Breast epithelium (tissue), 4 donors: ENCODE measurements at places on chromosomes 13 and 19. TPM values are rescaled to one million over a fixed set of nuclear protein-coding genes. Genes with fewer than 3 reads are reported as not detected.

GRCh38 chr13:42398533-42398932 is 126.6 kb downstream of the AKAP11 start:
- no peak overlapping the region for H3K27ac ChIP-seq
- H3K4me3 ChIP-seq = no peak overlapping the region
- no peaks in the 10 kb centered on the region for H3K4me1 ChIP-seq
- no peaks in the 10 kb centered on the region for H3K27me3 ChIP-seq
- H3K36me3 ChIP-seq = no peaks in the 10 kb centered on the region

DNA sequence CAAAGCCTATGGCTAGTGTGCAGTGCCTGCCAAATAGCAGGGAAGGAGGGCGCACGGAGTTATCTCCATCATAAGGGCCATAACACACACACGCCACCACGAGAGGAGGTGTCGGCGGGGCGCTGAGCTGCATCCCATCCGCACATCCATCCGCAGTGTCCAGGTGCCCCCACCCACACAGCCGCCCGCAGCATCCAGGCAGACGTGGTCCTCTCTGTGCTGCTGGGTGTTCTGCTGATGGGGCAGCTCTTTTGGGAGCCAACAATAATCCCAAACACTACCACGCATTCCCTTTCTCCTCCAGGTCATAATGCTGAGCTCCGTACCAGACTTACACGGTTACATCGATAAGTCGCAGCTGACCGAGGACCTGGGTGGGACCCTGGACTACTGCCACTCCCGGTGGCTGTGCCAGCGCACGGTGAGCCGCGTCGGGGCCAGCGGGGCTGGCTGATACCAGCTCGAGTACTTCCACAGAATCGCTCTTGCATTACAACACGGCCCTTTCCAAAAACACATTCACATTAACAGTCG is 41.5 kb upstream of the F7 start:
- no peaks in the 10 kb centered on the region for H3K4me1 ChIP-seq
- H3K27ac ChIP-seq = no peak overlapping the region
- H3K4me3 ChIP-seq = no peak overlapping the region
- H3K27me3 ChIP-seq = no peaks in the 10 kb centered on the region
- H3K36me3 ChIP-seq = no peaks in the 10 kb centered on the region

GRCh38 chr13:33872005-33872351 is 54.0 kb downstream of the RFC3 start:
- no peaks in the 10 kb centered on the region for H3K36me3 ChIP-seq
- H3K4me1 ChIP-seq = no peaks in the 10 kb centered on the region
- H3K27me3 ChIP-seq = no peaks in the 10 kb centered on the region
- no peak overlapping the region for H3K27ac ChIP-seq

FCAR gene
- 0.66 TPM for total RNA-seq

GRCh38 chr19:14477418-14478112 is 2.4 kb upstream of the PTGER1 start:
- peak overlapping the region; percentile 52 for H3K27ac ChIP-seq
- peaks cover 7% of the 10 kb centered on the region for H3K4me1 ChIP-seq
- H3K4me3 ChIP-seq = no peak overlapping the region
- peaks cover 5% of the 10 kb centered on the region for H3K36me3 ChIP-seq

- H3K27ac ChIP-seq = no peak overlapping the region
- no peaks in the 10 kb centered on the region for H3K4me1 ChIP-seq
- no peak overlapping the region for H3K4me3 ChIP-seq
- H3K27me3 ChIP-seq = no peaks in the 10 kb centered on the region
- no peaks in the 10 kb centered on the region for H3K36me3 ChIP-seq
Observed at GRCh38 chr13:74246487-74246886, 112.3 kb upstream of the KLF12 start.

DNA sequence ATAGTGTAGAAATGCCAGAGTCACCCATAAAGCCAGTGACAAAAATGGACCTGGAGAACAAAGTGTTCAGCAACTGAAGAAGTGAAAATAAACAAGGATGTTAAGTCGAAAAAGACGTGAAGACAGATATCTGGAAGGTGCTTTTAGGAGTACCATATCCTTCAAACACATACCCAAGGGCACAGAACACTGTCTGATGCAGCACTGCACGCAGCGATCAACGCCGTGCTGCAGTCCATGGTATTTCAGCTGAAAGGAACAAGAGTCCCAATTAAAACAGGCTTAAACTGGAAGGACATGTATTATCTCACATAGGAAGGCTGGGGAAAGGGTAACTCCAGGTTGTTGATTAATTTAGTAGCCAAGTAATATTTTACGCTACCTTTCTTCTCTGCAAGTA is 108.2 kb downstream of the SGCG start:
- H3K4me1 ChIP-seq = no peaks in the 10 kb centered on the region
- no peak overlapping the region for H3K27ac ChIP-seq
- no peak overlapping the region for H3K4me3 ChIP-seq
- no peaks in the 10 kb centered on the region for H3K36me3 ChIP-seq
- no peak for DNase-seq

- H3K27me3 ChIP-seq = no peaks in the 10 kb centered on the region
- DNase-seq = no peak
- H3K36me3 ChIP-seq = no peaks in the 10 kb centered on the region
- H3K27ac ChIP-seq = no peak overlapping the region
- H3K4me1 ChIP-seq = no peaks in the 10 kb centered on the region
- no peak overlapping the region for H3K4me3 ChIP-seq
Observed at GRCh38 chr13:99522298-99522697, 21.0 kb downstream of the TM9SF2 start.

SYT5 gene
- total RNA-seq = not detected

THSD8 gene
- not detected for total RNA-seq

DNA sequence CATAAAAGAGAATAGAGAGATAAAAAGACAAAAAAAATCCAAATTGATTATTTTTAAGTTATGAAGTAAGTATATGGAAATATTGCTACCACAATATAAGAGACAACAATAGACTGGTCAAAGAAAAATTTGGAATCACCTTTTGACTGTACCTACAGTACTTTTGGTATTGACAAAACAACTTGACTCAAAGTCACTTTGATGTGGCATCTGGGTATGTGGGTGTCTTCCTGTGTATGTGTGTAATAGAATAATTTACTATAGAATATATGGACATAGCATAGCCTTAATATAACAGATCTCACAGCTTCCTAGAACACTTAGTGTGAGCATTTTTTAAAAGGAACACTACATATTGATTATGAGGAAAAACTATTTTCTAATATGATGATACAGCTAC is 1016.2 kb upstream of the PCDH20 start:
- H3K27ac ChIP-seq = no peak overlapping the region
- H3K36me3 ChIP-seq = no peaks in the 10 kb centered on the region
- DNase-seq = no peak
- H3K4me3 ChIP-seq = no peak overlapping the region
- no peaks in the 10 kb centered on the region for H3K4me1 ChIP-seq

GRCh38 chr13:83980331-83980730 is 98.1 kb upstream of the SLITRK1 start:
- no peaks in the 10 kb centered on the region for H3K36me3 ChIP-seq
- H3K4me3 ChIP-seq = no peak overlapping the region
- no peak for DNase-seq

DNA sequence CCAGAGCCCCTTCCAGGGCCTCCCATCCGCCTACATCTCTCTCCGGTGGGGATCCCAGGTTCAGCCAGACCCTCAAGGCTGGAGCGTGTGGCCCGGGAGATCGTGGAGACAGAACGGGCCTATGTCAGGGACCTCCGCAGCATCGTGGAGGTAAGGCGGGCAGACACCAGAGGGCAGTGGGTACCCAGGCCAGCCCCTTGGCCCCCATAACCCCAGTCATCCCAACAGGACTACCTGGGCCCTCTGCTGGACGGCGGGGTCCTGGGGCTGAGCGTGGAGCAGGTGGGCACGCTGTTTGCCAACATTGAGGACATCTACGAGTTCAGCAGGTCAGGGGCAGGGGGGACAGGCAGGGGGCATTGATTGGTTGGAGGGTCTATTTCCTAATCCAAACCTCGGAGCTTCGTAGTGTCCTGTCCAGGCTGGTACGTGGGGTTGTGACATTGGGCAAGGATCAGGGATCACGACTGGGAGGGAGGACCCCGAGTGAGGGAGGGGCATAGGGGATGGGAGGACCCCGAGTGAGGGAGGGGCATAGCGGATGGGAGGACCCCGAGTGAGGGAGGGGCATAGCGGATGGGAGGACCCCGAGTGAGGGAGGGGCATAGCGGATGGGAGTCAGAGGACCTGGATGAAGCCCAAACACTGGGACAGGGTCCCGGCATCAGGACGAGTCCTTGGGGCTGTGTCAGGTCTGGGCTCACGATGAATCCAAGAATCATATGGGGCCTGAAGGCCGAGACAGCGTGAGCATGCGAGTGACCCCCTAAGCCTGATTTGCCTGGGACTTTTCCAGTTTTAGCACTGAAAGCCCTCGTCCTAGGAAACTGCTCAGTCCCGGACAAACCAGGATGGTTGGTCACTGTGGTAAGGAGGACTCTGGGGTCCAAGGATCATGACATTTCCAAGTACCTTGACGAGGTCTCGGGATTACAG is 2.9 kb downstream of the PLEKHG2 start:
- no peak overlapping the region for H3K4me3 ChIP-seq
- no peaks in the 10 kb centered on the region for H3K4me1 ChIP-seq
- H3K27ac ChIP-seq = peak overlapping the region; percentile 25
- H3K27me3 ChIP-seq = no peaks in the 10 kb centered on the region
- no peak for DNase-seq
- H3K36me3 ChIP-seq = no peaks in the 10 kb centered on the region

GRCh38 chr19:2733930-2734588 is 5.8 kb downstream of the SLC39A3 start:
- H3K27ac ChIP-seq = no peak overlapping the region
- H3K36me3 ChIP-seq = no peaks in the 10 kb centered on the region
- no peaks in the 10 kb centered on the region for H3K27me3 ChIP-seq
- no peak overlapping the region for H3K4me3 ChIP-seq
- no peak for DNase-seq

DNA sequence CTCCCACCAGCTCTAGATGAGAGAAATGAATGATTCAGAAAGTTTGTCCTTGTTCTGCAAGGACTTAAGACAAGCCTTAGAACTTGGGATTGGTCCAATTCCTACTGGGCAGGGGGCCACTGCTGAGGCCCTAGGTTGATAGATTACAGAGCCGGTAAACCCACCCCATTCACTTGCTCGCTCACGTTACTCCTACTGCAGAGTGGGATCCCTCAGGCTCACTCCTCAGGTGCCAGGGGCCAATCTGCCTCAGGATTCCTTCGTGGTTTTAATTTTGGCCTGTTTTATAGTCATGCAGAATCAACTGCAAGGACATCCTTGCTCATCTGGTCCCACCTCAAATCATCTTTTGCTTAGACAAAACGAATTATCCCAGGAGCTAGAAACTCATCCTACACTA is 59.0 kb downstream of the SERP2 start:
- no peaks in the 10 kb centered on the region for H3K36me3 ChIP-seq
- H3K27ac ChIP-seq = peak overlapping the region; percentile 98
- no peaks in the 10 kb centered on the region for H3K27me3 ChIP-seq
- H3K4me1 ChIP-seq = no peaks in the 10 kb centered on the region

OVOL3 gene
- total RNA-seq = not detected

PRODH2 gene
- not detected for total RNA-seq

- no peak overlapping the region for H3K4me3 ChIP-seq
- no peak for DNase-seq
- H3K4me1 ChIP-seq = no peaks in the 10 kb centered on the region
- no peaks in the 10 kb centered on the region for H3K36me3 ChIP-seq
- H3K27me3 ChIP-seq = no peaks in the 10 kb centered on the region
- no peak overlapping the region for H3K27ac ChIP-seq
Observed at GRCh38 chr13:71408416-71408815, 458.6 kb downstream of the DACH1 start.

- H3K36me3 ChIP-seq = no peaks in the 10 kb centered on the region
- no peaks in the 10 kb centered on the region for H3K27me3 ChIP-seq
- no peak overlapping the region for H3K4me3 ChIP-seq
- DNase-seq = peak; percentile 95
- H3K27ac ChIP-seq = peak overlapping the region; percentile 80
Observed at GRCh38 chr13:105991622-105992277, 543.7 kb downstream of the EFNB2 start.

DNA sequence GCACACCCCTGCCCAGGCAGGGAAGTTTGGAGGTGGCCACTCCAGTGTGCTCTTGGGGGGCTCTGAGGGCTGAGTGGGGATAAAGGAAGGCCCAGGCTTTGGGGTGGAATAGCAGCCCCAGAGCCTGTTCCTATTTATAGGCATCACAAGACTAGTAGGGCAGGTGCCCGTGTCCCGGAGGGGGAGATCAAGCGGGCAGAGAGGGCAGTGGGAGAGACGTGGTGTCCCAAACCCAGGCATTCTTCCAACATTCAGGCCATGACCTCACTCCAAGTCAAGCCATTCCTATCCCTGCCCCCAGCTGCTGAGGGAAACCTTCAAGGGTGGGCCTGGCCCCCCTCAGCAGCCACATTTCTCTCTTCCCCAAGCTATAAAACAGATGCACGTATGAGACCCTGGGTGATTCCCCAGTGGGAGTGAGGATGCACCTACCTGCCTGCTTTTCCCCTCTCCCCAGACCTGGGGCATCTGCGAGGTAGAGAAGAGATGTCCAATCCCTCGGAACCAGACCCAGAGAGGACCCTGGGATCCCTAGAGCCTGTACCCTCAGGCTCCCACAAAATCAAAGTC is 3.9 kb downstream of the WIZ start:
- DNase-seq = no peak
- no peaks in the 10 kb centered on the region for H3K27me3 ChIP-seq
- no peak overlapping the region for H3K4me3 ChIP-seq
- no peak overlapping the region for H3K27ac ChIP-seq

RYR1 gene
- 3.5 TPM for total RNA-seq

CACNA1A gene
- 1.0 TPM for total RNA-seq

GRCh38 chr13:29446016-29446415 is 149.5 kb downstream of the SLC7A1 start:
- H3K4me1 ChIP-seq = no peaks in the 10 kb centered on the region
- no peaks in the 10 kb centered on the region for H3K36me3 ChIP-seq
- DNase-seq = no peak
- H3K27ac ChIP-seq = no peak overlapping the region
- no peak overlapping the region for H3K4me3 ChIP-seq

GRCh38 chr13:21550918-21551317 is 53.1 kb downstream of the MICU2 start:
- H3K36me3 ChIP-seq = no peaks in the 10 kb centered on the region
- H3K27ac ChIP-seq = no peak overlapping the region
- H3K27me3 ChIP-seq = no peaks in the 10 kb centered on the region
- no peak for DNase-seq

DNA sequence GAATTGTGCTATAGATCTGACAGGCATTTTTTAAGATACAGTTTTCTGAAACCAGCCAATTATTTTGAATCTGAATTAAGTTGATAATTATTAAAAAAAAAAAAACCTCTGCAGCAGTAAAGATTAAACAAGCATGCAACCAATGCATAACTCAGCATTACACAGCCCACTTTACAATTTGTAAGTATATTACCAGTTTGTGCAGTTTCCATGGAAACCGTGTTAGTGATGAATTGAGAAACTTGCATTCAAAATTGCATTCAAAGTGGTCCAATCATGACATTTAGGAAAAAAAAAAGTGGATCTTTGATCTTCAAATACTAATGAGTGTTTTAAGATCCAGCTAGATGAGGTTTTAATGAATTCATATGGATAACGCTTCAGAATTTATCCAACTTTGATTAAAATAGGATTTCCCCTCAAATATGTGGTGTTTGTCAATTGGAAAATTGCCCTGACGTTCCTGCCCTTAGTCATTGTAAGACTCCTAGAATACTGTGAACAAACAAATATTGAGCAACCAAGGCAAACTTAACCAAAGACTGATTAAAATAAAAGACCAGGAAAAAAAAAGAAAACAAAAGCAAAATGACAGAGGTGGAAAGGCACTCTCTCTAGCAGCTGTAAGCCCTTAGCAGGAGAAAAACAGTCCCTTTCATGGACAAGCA is 314.8 kb upstream of the MAB21L1 start:
- H3K27ac ChIP-seq = no peak overlapping the region
- no peaks in the 10 kb centered on the region for H3K36me3 ChIP-seq
- no peak for DNase-seq
- no peaks in the 10 kb centered on the region for H3K27me3 ChIP-seq
- no peaks in the 10 kb centered on the region for H3K4me1 ChIP-seq
